ENCODE measurements at places on chromosomes 1 and 21.

GRCh38 chr1:169113613-169114119 lies 7.2 kb downstream of the ATP1B1 start:
- no peak for DNase-seq

GRCh38 chr1:91499904-91500755 lies 521 bp upstream of the CDC7 start:
- no peak for DNase-seq

DNA sequence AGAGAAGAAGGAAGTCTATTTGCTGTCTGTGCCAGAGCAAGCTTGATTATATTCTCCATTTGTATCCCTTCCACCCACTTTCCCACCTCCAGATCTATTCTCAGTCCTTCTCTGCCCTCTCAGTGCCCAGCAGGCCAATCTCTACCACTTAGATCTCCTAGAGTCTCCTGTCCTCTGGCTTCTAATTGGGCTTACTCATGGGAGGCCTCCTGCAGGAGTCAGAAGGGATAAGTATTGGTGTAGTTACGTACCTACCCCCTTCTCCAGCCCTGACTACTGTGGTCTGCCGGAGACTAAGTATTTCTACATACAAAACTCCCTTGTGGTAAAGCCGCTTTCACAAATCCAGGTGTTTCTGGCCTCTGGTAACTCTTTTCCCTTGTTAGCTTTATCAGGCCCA lies 221.2 kb downstream of the PTGER3 start:
- no peak for DNase-seq

DNA sequence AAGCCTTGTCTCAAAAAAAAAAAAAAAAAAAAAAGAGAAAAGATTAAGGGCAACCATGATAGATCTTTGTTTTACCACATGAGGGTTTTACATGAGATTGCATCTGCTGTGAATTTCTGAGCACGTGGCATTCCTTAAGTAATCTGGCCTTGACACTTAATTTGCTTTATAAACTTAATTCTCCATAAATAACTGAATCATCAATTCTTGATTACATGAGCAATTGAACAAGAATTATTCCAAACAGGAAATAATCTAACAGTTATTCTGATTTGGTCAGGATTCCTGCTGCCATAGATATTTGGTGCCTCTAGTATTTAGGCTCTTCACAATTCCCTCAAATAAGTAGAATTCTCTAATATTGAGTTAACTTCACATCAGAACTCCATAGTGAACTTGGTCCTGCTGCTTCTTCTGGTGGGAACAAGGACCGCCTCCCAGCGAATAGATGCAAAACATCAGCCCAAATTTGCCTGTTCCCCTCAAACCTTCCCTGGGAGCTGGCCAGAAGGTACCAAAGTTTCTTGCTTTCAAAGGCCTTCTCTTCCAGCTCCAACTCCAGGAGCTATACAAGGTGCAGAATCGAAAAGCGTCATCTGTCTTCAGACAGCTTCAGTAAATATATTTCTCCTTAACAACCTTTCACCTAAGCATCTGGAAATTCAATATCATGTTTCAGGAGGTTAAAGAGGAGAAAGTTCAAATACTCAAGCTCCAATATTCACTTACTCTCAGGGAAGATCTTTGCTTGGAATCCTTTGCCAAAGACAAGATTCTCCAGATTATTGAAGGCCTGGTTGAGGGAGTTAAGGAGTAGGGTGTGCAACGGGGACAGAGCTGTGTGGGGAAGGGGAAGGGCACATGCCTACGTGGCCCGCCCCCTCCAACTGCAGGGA lies 1.0 kb downstream of the KRTCAP2 start:
- no peak for DNase-seq

DNA sequence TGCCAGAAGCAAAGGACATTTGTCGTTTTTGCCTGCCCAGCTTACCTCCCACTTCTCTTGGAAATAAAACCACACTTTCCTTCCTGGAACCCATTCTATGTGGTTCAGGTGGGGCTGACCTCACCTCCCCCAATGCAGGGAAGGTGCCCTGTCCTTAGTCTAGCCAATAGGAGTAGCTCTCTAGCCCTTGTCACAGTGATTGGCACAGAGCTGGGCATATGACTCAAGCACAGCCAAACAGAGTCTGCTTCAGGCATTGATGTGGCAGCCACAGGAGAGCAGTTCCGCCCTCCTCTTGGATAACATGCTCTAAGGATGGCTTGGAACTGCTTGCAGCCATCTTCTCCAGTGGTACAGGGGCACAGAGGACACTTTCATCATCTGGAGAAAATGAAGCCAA lies 134.0 kb downstream of the LRIG2 start:
- DNase-seq: no peak

DNA sequence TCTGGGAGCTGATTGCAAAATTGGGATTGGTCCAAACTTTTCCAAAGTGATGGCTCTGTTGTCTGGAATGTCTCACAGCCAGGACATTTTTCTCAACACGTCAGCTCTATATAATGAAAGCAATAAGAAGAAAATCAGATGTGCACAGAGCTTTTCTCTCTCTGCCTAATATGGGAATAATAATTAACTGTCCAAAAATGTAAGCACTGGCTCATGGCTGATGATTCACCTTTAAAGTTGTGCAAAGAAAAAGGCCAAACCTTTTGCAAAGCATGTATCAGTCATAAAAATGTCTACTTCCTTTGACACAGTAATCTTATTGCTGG lies 30.4 kb downstream of the ZNF281 start:
- no peak for DNase-seq

DNA sequence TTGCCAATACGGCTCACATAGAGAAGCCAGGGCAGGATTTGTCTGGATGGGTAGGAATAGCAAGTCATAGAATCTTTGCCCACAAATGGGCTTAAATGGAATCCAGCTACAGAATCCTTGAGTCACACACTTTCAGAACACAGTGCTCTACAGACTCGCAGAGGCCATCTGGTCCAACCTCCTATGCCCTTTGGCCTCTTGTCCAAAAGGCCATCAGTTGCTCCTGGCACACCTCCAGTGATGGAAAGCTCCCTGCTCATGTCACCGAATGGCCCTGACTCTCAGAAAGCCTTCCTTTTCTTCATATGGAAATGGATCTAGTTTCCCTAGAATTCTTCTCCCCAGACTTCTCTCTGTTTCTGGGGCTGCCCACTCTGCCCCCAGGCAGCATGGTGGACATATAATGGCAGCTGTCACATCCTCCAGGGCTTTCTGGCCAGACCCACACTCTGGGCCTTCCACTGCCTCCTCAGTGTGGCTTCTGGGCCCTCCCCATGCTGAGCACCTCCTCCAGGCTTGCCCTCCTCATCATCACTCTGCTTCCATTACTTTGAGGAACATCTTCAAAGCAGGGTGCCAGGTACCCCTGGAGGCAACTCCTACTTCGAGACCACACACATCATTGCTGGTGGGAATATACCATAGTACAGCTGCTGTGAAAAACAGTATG lies 33.6 kb upstream of the TRABD2B start:
- DNase-seq: no peak

DNA sequence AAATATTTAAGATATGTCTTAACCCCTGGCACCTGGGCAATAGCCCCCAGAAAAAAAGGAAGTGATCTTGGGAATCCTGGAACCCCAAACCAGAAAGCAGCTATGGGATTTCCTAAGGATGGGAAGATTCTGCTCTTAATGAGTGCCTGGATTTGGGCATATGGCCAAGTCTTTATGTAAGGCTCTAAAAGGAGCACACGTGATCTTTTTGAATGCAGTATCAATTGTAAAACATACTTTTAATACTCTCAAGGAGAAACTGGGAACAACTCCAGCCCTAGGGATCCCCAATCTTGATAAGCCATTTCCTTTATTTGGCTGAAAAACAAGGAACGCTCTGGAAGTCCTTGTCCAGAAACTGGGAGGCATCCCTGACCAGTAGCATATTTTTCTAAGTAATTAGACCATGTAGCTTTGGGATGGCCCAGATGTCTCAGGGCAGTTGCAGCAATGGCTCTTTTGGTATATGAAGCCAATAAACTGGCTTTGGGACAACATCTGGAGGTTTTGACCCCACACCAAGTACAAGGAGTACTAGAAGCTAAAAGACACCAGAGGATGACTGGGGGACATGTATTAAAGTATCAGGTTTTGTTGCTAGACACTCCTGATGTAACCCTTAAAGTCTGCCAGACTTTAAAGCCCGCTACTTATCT lies 80.9 kb upstream of the KIAA0040 start:
- no peak for DNase-seq

DNA sequence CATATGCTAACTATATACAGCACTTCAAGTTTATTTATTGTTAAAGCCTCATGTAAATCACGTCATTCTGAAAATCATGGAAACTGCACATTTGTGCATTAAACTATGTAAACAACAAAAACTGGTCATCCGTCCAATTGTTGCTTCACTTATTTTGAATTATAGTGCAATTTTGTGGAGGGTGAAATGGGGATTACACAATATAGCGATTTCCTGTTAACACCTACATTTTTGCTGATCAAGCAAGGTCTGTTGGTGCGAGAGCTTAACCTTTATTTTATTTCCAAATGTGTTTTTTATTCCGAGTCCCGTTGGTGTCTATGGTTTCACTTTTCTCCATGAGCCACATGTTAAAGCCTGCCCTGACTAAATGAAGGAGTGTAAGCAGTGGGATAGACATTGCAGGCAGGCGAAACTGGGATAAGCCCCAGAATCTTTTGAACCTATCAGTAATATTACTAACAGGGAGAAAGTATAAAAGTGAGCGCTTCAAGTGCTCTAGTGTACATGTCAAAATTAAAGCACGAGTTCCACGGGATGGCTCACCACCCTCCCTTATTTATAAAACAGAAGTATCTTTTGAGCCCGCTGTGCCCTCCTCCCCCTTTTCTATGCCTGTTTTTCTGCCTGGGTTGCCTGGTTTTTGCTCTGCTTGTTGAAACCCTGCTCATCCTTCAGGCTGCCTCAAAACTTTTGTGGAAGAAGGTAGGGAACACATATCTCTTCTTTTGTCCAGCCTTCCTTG lies 120.7 kb downstream of the NFIA start:
- DNase-seq: no peak

DNA sequence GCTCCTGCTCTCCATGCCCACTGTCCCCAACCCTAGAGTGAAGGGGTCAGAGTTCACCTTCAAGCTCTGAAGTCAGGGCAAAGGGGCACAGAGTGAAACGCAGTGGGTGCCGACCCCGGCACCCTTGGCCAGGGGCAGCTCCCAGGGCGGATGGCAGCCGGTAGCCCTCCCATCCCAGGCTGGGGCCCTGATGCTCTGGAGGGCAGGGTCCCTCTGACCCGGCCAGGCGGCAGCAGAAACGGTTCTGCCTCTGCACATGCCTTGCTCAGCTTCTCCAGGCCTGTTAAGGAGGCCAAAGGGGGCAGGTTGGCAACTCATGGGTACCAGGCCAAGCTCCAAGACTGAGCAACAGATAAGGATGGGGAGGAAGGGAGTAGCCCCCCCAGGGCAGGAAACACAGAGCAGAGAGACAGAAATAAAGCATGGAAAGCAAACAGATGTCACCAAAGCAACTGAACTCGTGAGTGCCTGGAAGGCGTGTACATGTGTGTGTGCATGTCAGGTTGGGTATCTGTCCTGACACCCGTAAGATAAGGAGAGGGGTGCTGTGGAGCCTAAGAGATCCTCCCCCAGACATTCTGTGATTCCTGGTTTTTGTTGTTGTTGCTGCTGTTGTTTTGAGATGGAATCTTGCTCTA lies 112.3 kb upstream of the IFFO2 start:
- no peak for DNase-seq

DNA sequence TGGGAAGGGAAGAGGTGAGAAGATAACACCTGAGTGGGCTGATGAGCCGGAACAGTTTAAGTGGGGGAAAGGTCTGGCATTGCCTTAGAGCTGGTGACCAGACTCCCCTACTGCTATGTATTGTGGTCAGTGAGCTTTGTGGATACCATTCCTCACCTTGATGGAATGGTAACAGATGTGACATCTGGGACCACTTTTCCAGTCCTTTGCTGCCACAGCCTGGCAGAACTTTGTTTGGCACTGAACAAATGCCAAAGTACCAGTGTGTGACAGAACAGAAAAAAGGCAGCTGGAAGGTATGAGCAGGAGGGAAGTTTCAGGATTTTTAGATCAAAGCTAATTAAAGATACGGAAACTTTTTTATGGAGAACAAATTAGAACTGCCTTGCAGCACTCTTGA lies 6.2 kb downstream of the MED8 start:
- no peak for DNase-seq

DNA sequence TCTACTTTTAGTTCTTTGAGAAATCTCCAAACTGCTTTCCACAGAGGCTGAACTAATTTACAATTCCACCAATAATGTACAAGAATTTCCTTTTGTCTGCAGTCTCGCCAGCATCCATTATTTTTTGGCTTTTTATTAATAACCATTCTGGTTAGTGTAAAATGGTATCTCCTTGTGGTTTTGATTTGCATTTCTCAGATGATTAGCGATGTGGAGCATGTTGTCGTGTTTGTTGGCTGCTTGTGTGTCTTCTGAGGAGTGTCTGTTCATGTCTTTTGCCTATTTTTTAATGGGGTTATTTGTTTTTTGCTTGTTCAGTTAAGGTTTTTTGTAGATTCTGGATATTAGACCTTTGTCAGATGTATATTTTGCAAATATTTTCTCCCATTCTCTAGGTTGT lies 131.5 kb downstream of the MAST2 start:
- DNase-seq: no peak

DNA sequence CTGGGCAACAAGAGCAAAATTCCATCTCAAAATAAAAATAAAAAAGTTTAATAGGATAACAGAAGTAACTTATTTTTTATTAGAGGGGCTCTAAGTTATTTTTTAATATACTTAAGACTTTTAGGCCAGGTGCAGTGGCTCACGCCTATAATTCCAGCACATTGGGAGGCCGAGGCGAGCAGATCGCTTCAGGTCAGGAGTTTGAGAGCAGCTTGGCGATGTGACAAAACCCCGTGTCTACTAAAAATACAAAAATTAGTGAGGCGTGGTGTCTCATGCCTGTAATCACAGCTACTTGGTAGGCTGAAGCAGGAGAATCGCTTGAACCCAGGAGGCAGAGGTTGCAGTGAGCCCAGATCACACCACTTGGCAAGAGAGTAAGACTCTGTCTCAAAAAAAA lies 180.5 kb upstream of the NR5A2 start:
- no peak for DNase-seq

- no peak for DNase-seq
These were observed 949 bp downstream of the KRTAP10-1 start for GRCh38 chr21:44539046-44539445.

DNA sequence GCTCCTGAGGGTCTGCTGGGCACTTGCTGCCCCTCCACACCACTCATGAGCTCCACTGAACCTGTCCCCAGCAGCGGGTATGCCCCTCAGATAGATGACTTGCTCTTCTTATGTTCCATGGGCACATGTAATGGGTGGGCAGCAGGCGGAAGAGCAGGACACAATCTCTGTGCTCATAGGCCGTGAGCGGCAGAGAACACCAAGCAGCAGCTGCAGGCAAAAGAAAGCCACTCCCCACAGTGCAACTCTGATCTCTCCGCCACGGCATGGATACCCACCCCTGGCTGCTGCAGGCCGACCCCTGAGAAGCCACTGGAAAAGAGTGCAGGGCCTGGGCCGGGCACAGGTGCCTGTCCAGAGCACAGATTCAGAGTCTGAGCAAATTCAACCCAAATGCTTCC lies 135.2 kb upstream of the RUNX3 start:
- DNase-seq: no peak

GRCh38 chr1:36225283-36225899 lies 1.1 kb downstream of the THRAP3 start:
- DNase-seq: no peak

- DNase-seq: no peak
These were observed 110.8 kb upstream of the ADGRL4 start for GRCh38 chr1:79117376-79117775.
